Right ventricle myocardium superior (tissue), 1 donor: ENCODE measurements at places on chromosomes 11 and 22. TPM values are rescaled to one million over a fixed set of nuclear protein-coding genes. Genes with fewer than 3 reads are reported as not detected.

Gene MYBPC3
- 2,568 TPM for total RNA-seq

Gene FUT4
- 1.4 TPM for total RNA-seq

Gene HORMAD2
- total RNA-seq: not detected

Gene NAV2
- total RNA-seq: 10.5 TPM

Gene CCDC89
- total RNA-seq: 0.97 TPM

Gene OLFML1
- 6.5 TPM for total RNA-seq

Gene FAT3
- 0.24 TPM for total RNA-seq

Gene ARHGEF17
- total RNA-seq: 51.5 TPM

Gene MS4A18
- total RNA-seq: not detected

Gene TBX1
- total RNA-seq: 3.2 TPM

Gene C11orf52
- total RNA-seq: 1.7 TPM
